ENCODE measurements at places on chromosomes 12 and 14. TPM values are rescaled to one million over a fixed set of nuclear protein-coding genes. Genes with fewer than 3 reads are reported as not detected.

GRCh38 chr12:82082501-82082900 lies 275.7 kb downstream of the CCDC59 start:
- no peak for DNase-seq

DNA sequence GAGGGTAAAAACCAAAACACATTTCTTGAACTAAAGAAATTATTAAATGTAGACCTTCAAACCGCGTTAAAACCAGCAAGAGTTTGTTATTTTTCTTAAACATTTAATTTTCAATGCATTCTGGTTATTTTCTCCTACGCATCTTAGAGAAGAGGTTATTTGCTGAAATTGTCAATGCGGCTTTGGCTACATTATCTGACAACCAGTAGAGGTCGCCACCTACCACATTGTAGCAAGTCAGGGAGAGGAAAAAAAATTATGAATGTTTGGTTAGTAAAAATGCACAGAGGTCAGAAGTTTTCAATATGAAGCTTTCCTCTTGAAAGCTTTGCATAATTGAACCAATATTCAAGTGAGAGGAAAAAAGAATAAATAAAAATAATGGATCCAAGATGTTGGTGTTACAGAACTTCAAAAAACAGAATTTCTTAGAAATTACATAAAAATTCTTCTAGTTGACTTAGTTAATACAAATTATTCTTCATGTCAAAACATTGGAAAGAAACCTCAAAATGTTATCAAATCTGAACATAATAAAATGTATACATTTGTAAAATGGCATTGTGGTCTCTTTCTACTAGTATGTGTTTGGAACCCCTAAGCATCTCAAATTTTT lies 159.4 kb upstream of the TMTC2 start:
- no peak for DNase-seq

GRCh38 chr12:69610729-69611128 lies at the start of gene LRRC10:
TSS of gene LRRC10 (minus strand) at chr12:69610907. CDS start at chr12:69610838, 69 bp downstream.
- no peak for DNase-seq

- no peak for DNase-seq
Observed at GRCh38 chr14:90791486-90791885, 24.7 kb downstream of the TTC7B start.

Gene KRT71
- not detected for total RNA-seq

Data from activated T-helper 1 cell treated with anti-CD3 and anti-CD28 coated beads, Interleukin-12 subunit alpha, Interleukin-12 subunit beta, Interleukin-2, Interleukin-4 antibody, amounts not matched to agents 30 ng/mL and 10 ng/mL and 1 ng/mL, durations not matched to agents 14 hours and 24 hours and 36 hours (primary cell).